ENCODE measurements at places on chromosomes 5 and 9. TPM values are rescaled to one million over a fixed set of nuclear protein-coding genes. Genes with fewer than 3 reads are reported as not detected.

DNA sequence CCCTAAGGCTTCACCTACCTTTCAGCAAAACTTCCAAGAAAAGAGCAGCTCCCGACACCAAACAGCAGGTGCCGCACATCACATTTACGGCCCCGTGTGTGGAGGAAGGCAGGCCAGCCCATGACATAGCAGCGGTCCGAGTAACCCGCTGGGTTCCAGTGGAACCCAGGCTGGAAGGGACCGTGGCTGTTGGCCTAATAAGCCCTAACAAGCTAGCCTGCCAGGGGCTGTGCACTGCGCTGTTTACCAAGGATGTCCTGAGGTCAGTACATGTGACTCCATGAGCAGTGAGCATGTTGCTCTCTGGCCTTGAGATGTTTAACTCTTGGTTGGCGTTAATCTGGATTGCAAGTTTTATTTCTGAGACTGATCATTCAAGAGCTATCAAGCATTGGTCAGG lies 131.5 kb downstream of the FSTL4 start:
- DNase-seq: no peak

- DNase-seq: no peak
Measured at GRCh38 chr9:107755246-107755645, 265.7 kb upstream of the KLF4 start.

- DNase-seq: no peak
Measured at GRCh38 chr5:17400724-17401469, 97.1 kb upstream of the TAF11L2 start.

GRCh38 chr9:103364753-103365152 lies 369.6 kb downstream of the CYLC2 start:
- no peak for DNase-seq

Gene TMEM8B
- total RNA-seq: 12.7 TPM

Gene CTSV
- 0.24 TPM for total RNA-seq

DNA sequence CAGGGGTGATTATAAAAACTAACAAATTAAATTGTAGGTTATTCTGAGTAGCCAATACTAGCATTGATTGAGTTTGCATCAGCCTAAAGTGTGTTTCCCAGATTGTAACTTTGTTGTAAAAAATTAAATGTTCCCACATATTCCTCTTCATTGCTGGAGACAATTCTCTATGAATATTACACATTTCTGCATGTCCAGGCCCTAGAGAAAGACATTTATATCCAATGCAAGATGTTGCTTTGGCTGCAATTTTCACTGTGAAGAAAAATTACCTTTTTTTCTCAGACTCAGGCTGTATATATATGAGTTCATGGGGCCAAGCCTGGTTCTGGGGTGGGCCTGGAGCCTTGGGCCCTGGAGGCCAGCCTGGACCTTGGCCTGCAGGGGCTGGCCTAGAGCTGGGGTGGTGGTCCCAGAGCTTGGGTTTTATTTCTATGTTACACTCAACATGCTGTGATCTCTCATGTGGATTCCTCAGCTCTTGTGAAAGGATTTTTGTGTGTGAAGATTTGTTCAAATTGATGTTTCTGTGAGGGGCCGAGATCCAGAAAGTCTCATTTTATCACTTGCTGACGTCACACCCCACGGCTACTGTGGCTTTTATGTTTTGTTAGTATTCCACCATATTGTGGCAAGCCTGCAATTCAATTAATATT lies 232.5 kb downstream of the SPATA31A1 start:
- no peak for DNase-seq

DNA sequence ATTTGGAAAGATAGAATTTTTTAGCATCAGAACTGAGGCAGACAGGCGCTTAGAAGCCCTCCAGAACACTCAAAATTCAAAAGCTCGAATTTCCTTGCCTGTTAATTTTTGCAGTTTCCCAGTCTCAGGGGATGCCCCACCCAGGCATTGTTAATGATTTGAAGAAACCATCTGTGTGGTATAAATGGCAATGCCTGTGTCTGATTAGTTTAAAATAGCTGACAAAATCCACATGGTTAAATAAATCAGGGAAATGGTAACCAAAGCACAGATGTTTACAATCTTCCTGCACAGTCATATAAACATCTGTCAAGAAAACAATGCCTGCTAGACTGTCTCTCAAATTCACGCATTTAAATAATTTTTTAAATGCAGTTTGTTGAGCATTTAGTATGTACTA lies 185.2 kb upstream of the RGMB start:
- no peak for DNase-seq

DNA sequence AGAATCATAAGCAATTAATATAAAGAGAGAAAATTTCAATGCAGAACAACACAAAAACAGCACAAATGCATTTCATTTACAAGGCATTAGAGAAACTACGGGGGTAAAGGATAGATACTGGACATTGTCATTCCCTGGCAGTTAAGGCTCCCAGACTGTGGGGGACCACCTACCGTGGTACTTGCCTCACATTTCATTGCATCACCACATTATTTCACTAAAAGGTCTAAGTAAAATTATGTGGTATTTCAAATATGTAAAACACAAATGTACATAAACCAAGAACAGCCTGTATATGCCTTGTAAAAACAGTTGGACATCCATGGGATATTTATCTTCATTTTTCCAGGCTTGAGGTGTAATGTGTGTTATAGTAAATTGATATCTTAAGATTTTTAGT lies 571.2 kb upstream of the ZNF462 start:
- DNase-seq: no peak

- DNase-seq: no peak
Measured at GRCh38 chr5:164746723-164747122, 1241.3 kb downstream of the MAT2B start.

DNA sequence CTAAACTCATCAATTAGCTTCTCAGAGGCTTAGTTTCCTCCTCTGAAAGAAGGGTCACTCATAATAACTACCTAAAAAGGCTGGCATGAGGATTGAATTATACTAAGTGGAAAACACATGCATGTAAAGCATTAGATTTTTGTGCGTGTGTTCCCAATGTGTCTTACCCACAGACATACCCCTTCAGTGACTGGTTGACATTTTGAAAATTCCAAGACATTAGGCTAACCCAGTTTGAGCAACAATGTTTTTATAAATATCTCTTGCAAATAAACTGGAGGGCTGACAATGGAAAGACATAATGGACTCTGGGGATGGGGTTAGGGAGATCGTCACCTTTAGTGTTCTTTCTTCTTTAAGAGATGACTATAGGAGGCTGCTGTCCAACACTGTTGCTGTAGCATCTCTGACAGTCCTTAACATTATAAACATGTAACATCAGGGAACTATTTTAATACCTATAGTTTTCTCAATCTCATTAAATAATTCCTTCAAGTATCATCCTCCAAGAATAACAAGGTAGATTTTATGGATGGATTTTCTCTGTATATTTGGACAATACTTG lies 24.3 kb downstream of the HMHB1 start:
- no peak for DNase-seq

Gene IL17B
- total RNA-seq: 0.42 TPM

GRCh38 chr9:100485196-100485595 lies 12.2 kb downstream of the TMEFF1 start:
- DNase-seq: no peak

DNA sequence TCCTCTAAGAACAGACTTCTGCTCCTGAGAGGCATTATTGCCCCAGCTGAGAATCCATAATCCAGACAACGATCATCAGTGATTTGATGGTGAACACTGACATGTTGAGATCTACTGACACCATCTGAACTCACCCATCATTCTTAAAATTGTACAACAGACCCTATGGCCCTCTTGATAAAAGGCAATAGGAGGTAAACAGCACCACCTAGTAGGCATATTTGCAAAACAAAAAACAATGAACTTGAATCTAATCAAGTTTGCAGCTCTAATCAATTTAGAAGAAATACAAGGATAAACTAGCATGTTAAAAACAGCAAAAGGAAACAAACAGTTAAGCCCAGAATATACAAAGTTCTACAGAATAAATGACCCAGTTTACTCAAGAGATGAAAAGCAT lies 89.6 kb downstream of the SFXN1 start:
- no peak for DNase-seq

GRCh38 chr5:68405026-68405684 lies 189.6 kb downstream of the PIK3R1 start:
- no peak for DNase-seq

DNA sequence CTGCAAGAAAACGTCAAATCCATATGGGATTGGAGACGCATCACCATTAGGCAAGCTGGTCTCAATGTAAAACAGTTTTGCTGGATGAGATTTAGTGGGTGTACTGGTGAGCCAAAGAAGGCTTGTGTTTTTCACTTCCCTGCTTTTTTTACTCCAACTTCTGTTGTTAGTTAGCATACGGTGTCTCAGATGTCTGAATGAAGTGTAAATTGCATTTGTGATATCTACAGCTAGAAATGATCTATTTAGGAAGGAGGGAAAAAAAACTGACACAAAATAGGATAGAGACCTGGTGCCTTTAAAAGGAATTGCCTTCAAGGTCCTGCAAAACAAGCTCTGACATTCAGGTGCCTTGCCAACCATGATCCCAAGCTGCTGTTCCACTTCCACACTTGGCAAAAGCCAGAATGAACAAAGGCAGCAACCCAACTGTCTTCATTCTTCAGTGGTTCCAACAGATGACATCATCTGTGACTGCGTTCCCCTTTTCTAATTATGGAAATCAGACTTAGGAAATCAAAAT lies 104.2 kb upstream of the RAI14 start:
- DNase-seq: peak; percentile 30

Gene SVEP1
- total RNA-seq: 36.2 TPM

Gene HTR1A
- total RNA-seq: not detected

DNA sequence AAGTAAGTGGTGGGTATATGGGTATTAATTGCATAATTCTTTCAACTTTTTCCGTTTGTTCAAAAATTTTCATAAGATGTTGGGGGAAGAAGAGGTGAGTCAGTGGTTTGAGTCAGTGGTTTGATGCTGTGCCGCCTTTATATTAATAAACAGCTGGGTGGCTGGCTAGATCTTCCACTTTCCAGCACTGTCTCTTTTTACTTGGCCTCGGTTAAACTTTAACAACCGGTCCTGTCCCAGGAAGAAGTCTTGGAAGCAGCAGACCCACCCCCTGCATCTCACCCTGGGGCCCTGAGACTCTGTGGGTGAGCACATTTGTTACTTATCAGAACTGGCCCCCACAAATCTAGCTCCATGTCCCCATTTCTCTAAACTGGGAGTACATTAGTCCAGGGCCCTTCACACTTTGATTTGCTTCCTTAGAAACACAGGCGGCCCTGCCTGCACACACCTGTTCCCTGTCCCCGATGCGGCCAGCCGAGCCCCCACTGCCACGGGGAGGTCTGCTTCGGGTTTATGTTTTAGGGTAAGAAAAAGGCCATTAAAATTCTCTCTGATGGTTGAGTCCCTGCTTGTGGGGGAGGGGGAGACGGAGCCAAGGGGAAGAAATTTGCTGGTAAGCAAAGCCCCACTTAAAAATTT lies 90.7 kb downstream of the PTCH1 start:
- DNase-seq: no peak

GRCh38 chr5:114208588-114208987 lies 153.3 kb upstream of the KCNN2 start:
- no peak for DNase-seq

DNA sequence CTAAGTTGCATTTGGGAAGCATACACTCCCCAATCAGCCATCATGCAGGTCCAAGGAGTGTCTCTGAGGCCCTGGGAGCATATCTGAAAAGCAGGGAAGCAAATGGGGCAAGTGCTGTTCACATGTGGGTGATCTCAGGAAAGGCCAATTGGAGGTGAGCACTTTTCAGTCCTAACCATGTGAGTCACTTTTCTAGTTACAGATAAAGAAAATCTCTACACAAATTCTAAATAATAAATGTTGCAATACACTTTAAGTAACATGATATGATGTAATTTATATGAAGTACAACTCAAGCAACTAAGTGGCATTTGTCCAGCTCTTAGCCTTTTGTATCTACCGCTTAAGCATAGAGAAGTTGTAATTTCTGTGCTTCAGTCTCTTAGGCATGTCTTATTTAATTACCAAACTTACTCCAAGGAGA lies 18.4 kb downstream of the ADAMTS16 start:
- DNase-seq: no peak

GRCh38 chr9:89213396-89213880 lies 34.8 kb upstream of the SHC3 start:
- DNase-seq: no peak
